ENCODE measurements at places on chromosomes 7 and 10. TPM values are rescaled to one million over a fixed set of nuclear protein-coding genes. Genes with fewer than 3 reads are reported as not detected.

GRCh38 chr10:27893358-27893954, 105.4 kb downstream of the ODAD2 start:
- H3K27ac ChIP-seq = no peak overlapping the region
- no peak for DNase-seq
- H3K4me3 ChIP-seq = no peak overlapping the region
- H3K4me1 ChIP-seq = no peaks in the 10 kb centered on the region
- H3K36me3 ChIP-seq = no peaks in the 10 kb centered on the region

- H3K4me3 ChIP-seq = no peak overlapping the region
- DNase-seq = no peak
- H3K27ac ChIP-seq = no peak overlapping the region
- no peaks in the 10 kb centered on the region for H3K36me3 ChIP-seq
Measured at GRCh38 chr7:36091874-36092176, 61.2 kb upstream of the EEPD1 start.

DNA sequence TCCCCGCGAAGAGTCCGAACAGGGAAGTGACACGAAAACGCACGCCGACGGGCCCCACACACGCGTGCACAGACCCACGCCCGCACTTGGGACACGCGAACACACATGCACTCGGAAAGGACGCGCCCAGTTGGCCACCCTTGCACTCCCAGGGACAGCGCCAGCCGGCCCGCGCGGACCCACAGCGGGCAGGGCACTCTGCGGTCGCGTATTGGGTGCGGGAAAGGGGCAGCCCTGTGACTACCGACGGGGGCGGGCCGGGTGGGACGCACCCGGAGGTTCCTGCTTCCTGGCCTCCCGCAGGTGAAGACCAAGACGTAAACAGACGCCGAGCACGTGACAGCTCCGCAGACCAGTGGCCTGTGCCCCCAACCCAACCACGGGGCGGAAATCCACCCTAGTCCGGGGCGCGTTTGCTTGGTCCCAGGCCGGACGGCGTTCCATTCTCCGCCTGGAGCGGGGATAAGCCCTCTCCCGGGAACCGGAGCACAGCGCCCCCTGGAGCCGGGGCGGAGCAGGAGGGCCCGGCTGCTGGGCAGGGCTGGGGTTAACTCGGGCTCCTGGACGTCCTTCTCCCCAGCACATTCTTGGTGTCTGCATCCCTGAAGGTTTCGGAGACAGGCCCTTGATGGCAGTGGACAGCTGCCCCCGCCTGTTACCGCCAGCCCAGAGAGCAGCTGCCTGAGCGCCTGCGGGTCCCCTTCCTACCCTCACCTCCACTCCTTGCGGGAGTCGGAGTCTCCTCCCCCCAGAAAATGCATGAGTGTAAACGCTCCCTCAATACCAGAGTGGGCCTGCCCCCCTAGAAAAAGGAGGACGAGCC, 2.0 kb upstream of the LZTS2 start:
- no peaks in the 10 kb centered on the region for H3K36me3 ChIP-seq
- peaks cover 15% of the 10 kb centered on the region for H3K4me1 ChIP-seq
- peak overlapping the region; percentile 93 for H3K4me3 ChIP-seq
- peak overlapping the region; percentile 99 for H3K27ac ChIP-seq
- peak; percentile 83 for DNase-seq
- no peaks in the 10 kb centered on the region for H3K27me3 ChIP-seq

- no peak for DNase-seq
- H3K27me3 ChIP-seq = no peaks in the 10 kb centered on the region
- no peak overlapping the region for H3K4me3 ChIP-seq
Measured at GRCh38 chr7:31017032-31017675, 35.0 kb upstream of the ADCYAP1R1 start.

DNA sequence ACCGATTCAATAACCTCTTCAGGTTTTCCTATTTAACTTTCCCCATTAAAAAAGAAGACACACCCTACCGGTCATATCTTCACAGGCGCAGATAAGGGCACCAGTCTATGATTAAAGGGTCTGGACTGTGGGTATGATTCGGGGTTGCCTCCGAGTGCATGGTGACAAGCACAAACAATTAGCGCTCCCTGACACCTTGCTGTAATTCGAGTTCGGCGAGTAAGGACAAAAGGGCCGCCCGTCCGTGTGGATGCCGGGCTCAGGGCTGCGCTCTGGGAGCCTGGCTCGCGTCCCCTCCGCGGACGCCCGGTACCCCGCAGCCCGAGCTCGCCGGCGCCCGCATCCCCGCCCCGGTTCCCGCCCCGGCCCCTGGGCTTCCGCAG, 111.9 kb upstream of the RHEB start:
- no peaks in the 10 kb centered on the region for H3K36me3 ChIP-seq
- no peak for DNase-seq
- H3K4me1 ChIP-seq = no peaks in the 10 kb centered on the region
- H3K27ac ChIP-seq = peak overlapping the region; percentile 78
- H3K4me3 ChIP-seq = peak overlapping the region; percentile 76

DNA sequence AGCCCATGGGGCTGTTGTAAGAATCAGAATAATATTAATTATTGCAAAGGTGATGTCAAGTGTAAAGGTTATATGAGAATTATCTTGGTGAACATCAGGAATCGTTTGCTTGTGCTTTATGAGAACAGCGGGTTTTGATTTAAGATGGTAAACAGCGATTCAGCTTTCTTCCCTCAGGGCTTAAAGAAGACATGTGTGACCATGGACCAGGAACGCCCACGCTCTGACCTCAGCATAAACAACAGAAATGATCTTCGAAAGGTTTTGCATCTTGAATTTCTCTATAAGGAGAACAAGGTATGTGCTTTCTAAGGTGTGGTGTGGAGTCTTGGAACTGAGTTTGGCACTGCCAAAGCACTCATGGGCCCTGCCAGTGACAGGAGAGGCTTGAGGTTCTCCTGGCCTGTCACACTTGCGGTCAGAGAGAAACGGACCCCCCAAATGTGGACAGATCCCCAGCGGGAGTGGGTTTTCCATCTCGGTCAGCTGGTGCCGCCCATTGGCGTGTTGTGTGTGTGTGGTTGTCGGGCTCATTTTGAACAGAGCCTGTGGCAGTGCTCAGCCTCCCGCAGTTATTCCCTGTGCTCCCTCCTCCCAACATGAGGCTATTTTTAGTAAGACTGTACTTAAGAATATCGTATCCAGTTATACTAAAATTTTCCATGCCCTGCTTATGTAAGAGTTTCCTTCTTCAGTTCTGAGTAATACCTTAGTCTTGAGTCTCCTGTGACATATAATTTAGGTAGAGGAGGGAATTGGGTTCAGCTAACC, 7.2 kb downstream of the MINDY4 start:
- H3K27ac ChIP-seq = no peak overlapping the region
- no peaks in the 10 kb centered on the region for H3K27me3 ChIP-seq
- no peak for DNase-seq
- no peak overlapping the region for H3K4me3 ChIP-seq
- peaks cover 12% of the 10 kb centered on the region for H3K4me1 ChIP-seq
- no peaks in the 10 kb centered on the region for H3K36me3 ChIP-seq

- H3K36me3 ChIP-seq = no peaks in the 10 kb centered on the region
- no peak for DNase-seq
- H3K4me1 ChIP-seq = peaks cover 2% of the 10 kb centered on the region
- H3K27me3 ChIP-seq = no peaks in the 10 kb centered on the region
- H3K4me3 ChIP-seq = no peak overlapping the region
- no peak overlapping the region for H3K27ac ChIP-seq
Measured at GRCh38 chr7:92613720-92614119, 23.5 kb upstream of the FAM133B start.

GRCh38 chr7:158955146-158955870, 99.0 kb downstream of the DYNC2I1 start:
- H3K4me1 ChIP-seq = peaks cover 5% of the 10 kb centered on the region
- DNase-seq = no peak
- no peak overlapping the region for H3K4me3 ChIP-seq

- H3K4me3 ChIP-seq = no peak overlapping the region
- DNase-seq = no peak
- no peaks in the 10 kb centered on the region for H3K36me3 ChIP-seq
- H3K4me1 ChIP-seq = peaks cover 2% of the 10 kb centered on the region
Measured at GRCh38 chr10:77374189-77374656, 263.4 kb downstream of the KCNMA1 start.

- DNase-seq = no peak
- no peak overlapping the region for H3K4me3 ChIP-seq
- H3K4me1 ChIP-seq = no peaks in the 10 kb centered on the region
Measured at GRCh38 chr10:98676895-98677294, 230.2 kb upstream of the HPS1 start.

FAS gene
- 43.4 TPM for total RNA-seq

FEZF1 gene
- total RNA-seq = not detected

DNA sequence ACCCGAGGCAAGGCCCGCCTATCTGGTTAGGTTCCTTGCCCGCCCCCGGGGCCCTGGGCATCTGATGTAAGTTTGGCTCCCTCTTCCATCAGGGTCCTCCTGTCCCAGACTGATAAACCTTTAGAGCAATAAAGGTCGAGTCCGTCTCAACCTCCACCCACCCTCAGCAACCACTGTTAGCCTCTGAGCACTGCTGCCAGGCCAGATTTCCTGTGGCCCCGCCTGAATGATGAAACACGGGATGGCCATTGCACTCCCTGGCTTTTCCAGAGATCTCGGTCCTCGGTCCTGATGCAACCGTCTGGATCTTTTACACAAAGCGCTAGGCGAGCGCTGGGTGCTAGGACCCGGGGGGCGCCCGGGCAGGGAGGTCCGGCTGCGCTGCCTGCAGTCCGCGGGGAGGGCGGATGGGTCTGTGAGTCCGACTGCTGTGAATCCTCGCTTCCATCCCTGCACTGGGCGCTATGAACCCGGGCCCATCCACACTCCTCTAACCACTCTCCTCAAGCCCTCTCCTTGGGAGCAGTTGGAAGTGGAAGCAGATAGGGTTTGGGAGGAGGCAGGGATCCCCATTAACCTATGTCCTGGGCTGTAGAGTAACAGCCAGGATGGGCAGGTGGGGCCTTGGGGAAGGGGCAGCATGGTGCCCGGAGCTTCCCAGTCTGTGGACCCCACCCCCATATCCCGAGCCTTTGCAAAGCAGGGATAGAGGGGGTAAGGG, 875 bp upstream of the DDIT4 start:
- no peaks in the 10 kb centered on the region for H3K27me3 ChIP-seq
- DNase-seq = peak; percentile 92
- peak overlapping the region; percentile 95 for H3K27ac ChIP-seq
- H3K4me3 ChIP-seq = peak overlapping the region; percentile 77
- H3K4me1 ChIP-seq = peaks cover 6% of the 10 kb centered on the region
- H3K36me3 ChIP-seq = no peaks in the 10 kb centered on the region

GRCh38 chr10:32409741-32410140, 36.2 kb upstream of the CCDC7 start:
- H3K36me3 ChIP-seq = no peaks in the 10 kb centered on the region
- no peaks in the 10 kb centered on the region for H3K4me1 ChIP-seq

GRCh38 chr7:131618391-131618790, 62.0 kb upstream of the PODXL start:
- no peaks in the 10 kb centered on the region for H3K27me3 ChIP-seq
- H3K36me3 ChIP-seq = no peaks in the 10 kb centered on the region
- no peak overlapping the region for H3K27ac ChIP-seq
- no peak for DNase-seq

- H3K4me3 ChIP-seq = no peak overlapping the region
- no peak for DNase-seq
- H3K27ac ChIP-seq = no peak overlapping the region
Measured at GRCh38 chr7:94276027-94276426, 118.7 kb upstream of the COL1A2 start.

DNA sequence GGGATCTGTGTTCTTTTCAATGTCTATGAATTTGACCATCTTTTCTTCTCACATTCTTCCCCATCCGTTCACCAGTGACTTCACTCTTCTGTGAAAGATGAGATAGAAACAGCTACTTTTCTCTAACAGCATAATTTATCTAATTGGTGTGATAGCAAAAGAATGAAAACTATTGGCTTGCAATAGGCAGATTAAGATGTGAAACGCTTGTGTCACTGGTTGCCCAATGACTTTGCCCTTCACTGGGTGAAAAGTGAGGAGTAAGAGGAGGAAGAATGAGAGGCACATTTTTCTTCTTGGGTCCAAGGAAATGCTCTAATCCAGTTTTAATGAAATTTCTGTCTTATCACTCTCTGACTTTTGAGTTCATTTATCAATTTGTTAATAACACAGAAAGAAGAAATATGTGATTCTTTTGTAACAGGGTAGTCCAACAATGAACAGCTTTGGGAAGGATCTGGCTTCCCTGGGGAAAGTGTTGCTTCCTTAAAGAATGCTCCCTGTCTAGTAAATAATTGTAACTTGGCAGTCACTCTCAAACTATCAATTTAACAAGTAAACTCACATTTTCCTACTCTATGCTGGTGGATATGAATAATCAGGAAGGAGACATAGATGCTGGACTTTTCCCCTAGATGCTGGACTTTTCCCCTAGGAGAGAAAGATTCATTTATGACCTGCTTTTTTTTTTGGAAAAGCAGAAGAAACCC, 35.1 kb downstream of the BET1 start:
- no peaks in the 10 kb centered on the region for H3K36me3 ChIP-seq
- H3K27ac ChIP-seq = no peak overlapping the region
- H3K27me3 ChIP-seq = no peaks in the 10 kb centered on the region

DNA sequence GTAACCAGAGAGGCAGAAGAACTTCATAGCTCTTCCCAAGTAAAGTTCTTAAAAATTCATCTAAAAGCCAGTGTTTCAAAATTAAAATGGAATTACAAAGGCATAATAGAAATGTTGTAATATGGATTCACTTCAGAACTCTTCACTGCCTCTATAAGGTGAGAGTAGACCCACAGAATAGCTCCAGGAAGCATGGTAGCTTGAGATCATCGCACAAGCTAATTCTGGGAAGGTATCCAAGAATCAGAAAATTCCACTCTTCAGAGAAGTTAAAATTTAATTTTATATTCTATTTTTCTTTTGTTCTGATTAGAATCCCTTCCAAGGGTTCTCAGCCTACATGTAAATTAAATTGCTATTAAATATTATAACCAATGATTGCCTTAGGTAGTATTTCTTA, 1.5 kb upstream of the DHX32 start:
- H3K4me3 ChIP-seq = no peak overlapping the region
- DNase-seq = no peak
- H3K36me3 ChIP-seq = no peaks in the 10 kb centered on the region
- H3K4me1 ChIP-seq = peaks cover 5% of the 10 kb centered on the region

GRCh38 chr10:28217848-28218247, 85.0 kb downstream of the MPP7 start:
- H3K27me3 ChIP-seq = no peaks in the 10 kb centered on the region
- no peak for DNase-seq
- H3K4me1 ChIP-seq = no peaks in the 10 kb centered on the region

DNA sequence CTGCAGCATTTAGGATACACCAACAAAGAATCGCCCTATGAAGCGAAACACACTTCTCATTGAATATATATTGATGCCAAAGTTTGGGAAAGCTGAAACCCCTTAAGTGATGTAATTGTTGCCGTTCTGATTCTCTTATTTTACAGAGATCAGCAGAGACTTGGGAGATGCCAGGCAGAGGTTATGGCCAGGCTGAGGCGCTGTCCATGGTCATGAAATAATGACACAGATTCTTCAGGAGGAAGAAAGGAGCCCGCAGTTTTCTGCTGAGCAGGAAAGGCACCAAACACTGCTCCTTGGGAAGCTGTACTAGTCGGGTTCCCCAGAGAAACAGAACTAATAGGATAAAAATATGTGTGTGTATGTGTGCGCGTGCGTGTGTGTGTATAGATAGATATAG, 566.0 kb downstream of the CALN1 start:
- DNase-seq = no peak
- H3K27me3 ChIP-seq = no peaks in the 10 kb centered on the region
- H3K4me1 ChIP-seq = no peaks in the 10 kb centered on the region
- H3K36me3 ChIP-seq = no peaks in the 10 kb centered on the region
- no peak overlapping the region for H3K4me3 ChIP-seq
